Occipital lobe (tissue), 3 donors: ENCODE measurements at places on chromosomes 6 and 20. TPM values are rescaled to one million over a fixed set of nuclear protein-coding genes. Genes with fewer than 3 reads are reported as not detected.

DNA sequence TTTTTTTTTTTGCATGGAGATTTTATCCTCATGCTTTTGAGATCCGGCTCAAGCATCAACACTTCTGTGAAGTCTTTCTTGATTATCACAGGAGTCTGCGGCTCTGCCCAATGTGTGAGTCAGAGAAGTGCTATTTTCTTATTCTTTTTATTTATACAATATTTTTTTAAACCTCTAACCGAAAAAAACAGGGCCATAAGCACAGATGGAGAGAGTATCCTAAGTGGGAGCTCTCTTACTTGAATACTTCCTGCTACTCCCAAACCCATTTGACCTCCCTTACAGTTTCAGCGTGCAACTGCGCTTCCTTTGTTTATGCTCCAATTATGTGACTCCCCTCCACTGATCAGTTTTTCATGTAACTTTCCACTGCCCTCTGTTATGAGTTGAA is 8.7 kb upstream of the ATXN1 start:
- no peak for DNase-seq

- no peak for DNase-seq
These were observed 201.0 kb upstream of the EYS start for GRCh38 chr6:65908065-65908464.

The GSTA2 gene
- not detected for total RNA-seq

The NINL gene
- total RNA-seq = 18.4 TPM

DNA sequence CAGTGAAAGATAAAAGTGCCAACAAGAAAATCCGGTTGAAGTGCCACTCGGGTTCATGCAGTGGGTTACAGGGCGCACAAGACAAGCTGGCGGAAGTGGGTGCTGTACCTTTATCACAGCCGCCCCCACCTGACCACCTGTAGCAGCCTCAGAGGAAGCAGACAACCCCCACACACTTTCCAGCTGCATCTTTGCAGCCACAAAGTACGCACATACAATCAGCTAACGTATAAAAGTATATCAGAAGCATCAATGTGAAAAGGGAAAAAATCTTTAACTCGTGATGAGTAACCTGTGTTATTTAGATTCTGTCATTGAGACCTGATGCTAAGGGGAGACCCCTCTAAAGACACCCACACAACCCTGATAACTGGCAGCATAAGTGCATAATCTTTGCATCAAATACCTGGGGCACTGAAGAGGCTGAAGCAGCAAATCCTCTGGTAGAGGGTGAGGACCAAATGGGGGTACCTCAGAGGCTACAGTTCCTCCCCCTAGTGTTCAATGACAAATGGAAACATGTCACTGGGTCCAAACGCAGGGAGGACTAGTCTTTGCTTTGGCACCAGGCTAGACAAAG is 22.1 kb downstream of the BACH2 start:
- no peak for DNase-seq

The ZNFX1 gene
- total RNA-seq = 14.0 TPM

- DNase-seq = no peak
These were observed 150.1 kb upstream of the STXBP5 start for GRCh38 chr6:147054158-147054557.

GRCh38 chr6:16625291-16626265 is 135.7 kb downstream of the ATXN1 start:
- DNase-seq = no peak

The EPM2A gene
- total RNA-seq = 18.6 TPM

- DNase-seq = no peak
These were observed 5.5 kb downstream of the CASP8AP2 start for GRCh38 chr6:89834884-89835792.
